ENCODE measurements at places on chromosomes 2 and 18.

DNA sequence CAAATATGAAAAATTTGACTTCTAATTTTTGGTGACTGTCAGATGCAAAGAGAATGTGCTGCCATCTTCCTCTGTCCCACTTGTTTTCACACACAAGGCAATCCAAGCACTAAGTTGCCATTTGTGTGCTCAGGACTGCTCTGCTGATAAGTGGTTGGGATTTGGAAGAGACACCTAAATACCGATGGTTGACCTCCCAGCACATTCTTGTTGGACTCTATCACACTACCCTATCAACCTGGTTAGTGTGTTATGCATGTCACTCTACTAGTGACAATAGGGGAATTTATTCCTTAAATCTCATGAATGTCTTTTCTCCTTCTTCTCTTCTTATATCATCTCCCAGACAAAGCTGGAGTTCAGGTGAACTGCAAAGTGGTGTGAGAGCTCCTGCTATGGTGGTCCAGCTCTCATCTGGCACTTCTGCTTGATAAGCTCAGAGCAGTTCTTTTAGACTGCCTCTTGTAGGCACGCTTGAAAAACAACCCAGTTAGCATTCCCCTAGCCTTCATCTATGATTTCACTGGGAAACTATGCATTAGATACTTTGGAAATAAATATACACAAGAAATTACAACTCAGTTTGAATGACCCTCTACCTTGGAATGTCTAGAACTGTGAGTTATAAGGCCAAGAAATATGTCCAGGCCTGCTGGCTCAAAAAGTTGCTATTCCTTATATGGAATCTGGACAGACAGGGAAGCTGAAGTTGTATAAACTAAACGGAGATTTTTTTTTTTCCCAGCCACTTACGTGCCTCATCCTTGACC is 404.8 kb downstream of the MEIS1 start:
- peak; percentile 98 for DNase-seq

DNA sequence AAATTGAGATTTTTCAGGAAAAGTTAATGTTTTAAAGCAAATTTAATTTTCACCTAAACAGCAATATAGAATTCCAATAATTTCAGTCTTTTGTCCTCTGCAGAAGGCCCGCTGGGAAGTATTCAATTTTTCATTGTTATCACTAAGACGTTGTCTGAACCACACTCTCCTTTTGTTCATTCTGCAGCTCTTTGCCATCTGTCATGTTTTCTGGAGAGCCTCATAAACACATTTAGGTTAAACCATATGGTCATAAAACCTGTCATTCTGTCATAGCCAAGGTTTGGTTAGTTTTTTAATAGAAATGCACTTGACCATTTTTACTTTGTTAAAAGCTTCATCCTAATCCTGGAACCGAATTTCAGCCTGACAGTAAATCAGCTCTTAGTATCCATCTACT is 54.0 kb upstream of the PGAP1 start:
- no peak for DNase-seq

- no peak for DNase-seq
Measured at GRCh38 chr2:144780983-144781382, 261.1 kb upstream of the ZEB2 start.

GRCh38 chr2:120314690-120315366 is 31.1 kb upstream of the INHBB start:
- no peak for DNase-seq

DNA sequence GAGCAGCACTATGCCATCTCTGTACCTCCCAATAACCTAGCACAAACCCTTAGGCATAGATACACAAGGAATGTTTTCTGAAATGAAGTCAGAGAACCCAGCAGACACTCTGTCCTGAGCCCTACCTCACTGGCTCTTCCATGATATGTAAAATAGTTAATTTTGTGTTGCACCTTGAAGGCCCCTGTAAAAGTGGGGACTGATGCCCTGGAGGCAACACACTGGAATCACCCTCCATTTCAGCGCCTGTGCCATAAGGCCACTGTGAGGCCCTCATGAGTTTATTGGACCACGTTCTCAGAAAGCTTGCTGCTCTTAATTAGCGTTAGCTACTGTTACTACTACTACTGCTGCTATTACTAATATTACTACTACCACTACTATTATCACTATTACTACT is 670.1 kb upstream of the SOX11 start:
- DNase-seq, result no peak

GRCh38 chr18:30342675-30343074 is 699.9 kb downstream of the DSC3 start:
- DNase-seq, result no peak

- no peak for DNase-seq
Measured at GRCh38 chr2:188415754-188416083, 124.0 kb downstream of the GULP1 start.

DNA sequence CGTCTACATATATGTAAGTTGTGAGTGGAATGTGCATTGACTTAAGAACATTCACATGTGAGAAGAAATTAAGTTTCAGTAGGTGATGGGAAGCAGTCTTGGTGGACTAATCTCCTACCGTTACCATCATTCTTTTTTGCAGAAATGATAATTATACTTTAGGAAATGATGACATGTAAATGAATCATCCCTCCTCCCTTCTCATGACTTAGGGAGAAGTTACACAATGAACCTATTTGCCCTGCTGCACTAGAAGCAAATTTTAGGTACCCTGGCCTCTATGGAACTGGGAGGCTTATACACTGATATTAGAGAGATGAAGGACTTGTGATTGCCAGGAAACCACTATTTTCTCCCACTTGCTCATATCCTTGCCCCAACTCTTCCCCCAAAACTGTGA is 214.2 kb downstream of the CALCRL start:
- no peak for DNase-seq

DNA sequence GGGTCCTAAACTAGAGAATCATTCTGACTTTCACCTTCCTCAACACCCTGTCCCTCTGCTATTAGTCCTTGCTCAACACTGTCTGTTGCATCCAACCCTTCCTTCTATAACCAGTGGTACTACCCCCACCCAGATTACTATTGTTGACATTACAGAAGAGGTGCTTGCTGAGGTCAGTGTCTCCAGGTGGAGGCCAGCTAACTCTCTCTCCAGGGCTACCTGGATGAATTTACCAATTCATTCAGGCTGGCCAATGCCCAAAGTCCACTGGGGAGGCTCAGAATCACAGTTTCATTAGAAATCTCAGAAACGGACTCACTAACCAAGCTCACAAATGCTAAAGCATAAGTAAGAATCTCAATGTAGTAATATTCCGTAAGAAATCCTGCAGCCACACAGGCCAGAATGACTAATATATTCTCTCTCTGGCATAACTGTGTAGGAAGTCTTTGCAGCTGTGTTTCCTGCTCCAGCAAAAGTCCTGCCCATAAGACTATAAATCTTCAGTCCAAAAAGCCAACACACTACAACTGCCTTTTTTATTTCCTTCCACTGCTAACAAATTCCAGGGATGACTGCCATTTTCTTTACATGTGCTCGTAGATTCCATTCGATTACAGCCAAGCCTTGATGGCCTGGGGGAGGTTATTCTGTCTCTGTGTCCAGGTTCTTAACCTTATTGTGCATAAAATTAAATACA is 10.0 kb upstream of the TTR start:
- DNase-seq, result peak; percentile 53

DNA sequence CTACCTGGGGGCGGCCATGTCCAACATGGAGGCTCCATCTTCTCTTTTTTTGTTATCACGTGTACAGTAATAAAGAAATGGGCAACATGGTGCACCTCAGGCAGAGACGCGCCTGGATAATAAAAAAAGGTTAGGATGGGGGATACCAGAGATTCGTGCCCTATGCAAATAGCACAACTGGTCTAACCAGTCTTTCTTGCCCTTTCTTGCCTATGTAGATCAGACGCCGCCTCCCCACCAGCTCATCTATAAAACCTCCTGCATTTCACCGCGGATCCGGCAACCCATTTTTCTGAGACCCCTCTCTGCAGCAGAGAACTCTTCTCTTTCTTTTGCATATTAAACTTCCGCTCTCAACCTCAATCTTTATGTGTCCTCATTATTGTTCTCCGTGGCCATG is 68.7 kb downstream of the MYL12B start:
- no peak for DNase-seq

DNA sequence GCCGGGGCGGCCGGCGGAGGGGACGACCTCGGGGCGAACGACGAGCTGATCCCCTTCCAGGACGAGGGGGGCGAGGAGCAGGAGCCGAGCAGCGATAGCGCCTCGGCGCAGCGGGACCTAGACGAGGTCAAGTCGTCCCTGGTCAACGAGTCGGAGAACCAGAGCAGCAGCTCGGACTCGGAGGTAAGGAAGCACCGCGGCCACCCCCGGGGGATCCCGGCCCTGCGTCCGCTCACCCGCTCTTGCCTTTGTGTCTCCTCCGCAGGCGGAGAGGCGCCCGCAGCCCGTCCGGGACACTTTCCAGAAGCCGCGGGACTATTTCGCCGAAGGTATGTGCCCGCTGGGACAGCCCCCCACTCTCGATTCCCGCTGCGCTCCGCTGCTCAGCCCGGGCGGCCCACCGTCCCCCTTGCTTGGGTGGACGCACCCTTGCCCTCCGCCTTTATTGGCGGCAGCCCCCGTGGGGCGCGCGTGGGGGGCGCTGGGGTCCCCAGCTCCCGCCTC is 611 bp downstream of the TCF7L1 start:
- no peak for DNase-seq

GRCh38 chr18:68694316-68694715 is 20.6 kb downstream of the TMX3 start:
- no peak for DNase-seq

GRCh38 chr18:64337673-64338072 is 188.8 kb upstream of the LINC00305 start:
- no peak for DNase-seq

DNA sequence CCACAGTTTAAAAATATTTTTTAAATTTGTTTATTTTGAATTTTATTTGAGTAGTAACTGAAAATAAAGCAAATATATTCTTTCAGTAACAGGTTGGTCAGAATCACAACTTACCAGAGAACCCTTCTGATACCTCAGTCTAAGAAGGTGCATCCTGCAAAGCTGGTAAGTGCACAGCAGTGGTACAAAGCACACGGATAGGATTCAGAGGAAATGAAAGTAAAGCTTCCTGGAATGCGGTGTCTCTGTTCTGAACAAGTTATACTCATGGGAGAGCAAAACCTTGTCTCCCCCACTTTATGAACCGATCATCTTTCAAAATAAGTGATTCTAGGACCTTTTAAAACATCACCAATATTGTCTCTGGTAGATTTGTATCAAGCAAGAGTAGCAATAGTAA is 398.3 kb downstream of the TMX3 start:
- no peak for DNase-seq

- no peak for DNase-seq
Measured at GRCh38 chr2:47334356-47335136, 68.4 kb upstream of the MSH2 start.

GRCh38 chr2:26674002-26674751 is 18.3 kb upstream of the KCNK3 start:
- no peak for DNase-seq

- DNase-seq, result no peak
Measured at GRCh38 chr2:179133016-179133415, 83.1 kb upstream of the CCDC141 start.

- DNase-seq, result no peak
Measured at GRCh38 chr18:11978956-11979355, 2.4 kb upstream of the IMPA2 start.

DNA sequence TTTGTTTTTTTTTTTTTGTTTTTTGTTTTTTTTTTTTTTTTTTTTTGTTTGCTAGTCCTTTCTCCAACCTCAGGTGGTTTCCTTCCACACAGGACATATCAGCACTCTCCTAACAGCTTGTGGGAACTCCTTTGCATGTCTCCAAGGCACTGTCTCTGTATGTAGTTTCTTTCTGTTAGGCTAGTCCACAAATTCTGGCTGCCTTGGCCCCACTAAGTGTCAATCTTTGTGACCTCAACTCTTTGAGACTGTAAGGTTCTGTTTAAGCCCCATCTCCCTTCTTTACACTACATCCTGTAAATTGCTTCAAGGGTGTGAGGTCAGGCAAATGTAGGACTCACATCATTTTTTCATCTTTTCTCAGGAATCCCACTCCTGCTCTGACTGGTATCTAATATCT is 85.1 kb downstream of the NCOA1 start:
- no peak for DNase-seq

- peak; percentile 50 for DNase-seq
Measured at GRCh38 chr2:202178346-202178958, 59.9 kb downstream of the SUMO1 start.

DNA sequence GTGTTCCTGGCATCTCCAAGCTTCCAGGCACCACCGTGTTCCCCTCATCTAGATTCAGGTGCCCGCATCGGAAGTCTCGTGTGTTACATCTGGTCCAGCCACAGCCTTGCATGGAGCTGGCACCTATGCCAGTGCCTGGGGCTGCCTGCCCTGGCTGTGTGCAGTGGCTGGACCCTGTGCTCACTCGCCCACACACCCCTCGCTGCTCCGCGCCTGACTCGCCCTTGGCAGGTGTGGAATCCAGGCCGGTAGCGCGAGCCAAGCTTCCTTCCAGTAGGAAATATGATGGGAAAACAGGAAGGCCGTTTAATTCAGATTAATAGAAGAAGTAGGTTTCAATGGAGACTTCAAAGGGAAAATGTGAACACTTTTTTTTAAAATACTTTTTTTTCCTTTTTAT is 78.0 kb downstream of the PTPN4 start:
- no peak for DNase-seq

- no peak for DNase-seq
Measured at GRCh38 chr2:189137519-189137918, 42.0 kb downstream of the COL5A2 start.

GRCh38 chr2:216711348-216711747 is 16.0 kb upstream of the IGFBP5 start:
- DNase-seq, result no peak

GRCh38 chr2:224551693-224552092 is 33.5 kb downstream of the CUL3 start:
- DNase-seq, result no peak

DNA sequence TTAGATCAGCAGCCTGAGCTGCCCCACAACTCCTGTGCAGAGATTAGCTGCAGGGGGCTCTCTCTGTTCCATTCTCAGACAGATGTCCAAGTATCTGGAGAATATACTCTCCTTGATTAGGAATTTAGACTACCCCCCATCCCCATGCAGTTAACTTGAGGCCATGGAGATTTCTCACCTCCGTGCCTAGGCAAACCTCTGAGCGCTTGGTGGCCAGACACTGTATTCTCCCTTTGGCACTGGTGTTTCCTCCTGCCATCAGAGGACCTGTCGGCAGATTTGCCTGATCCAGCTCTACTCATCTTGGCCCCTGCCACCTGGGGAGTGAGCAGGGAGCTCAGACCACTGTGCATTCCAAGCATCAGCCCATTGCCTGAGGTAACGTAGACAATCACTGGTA is 48.3 kb downstream of the ZNF804A start:
- no peak for DNase-seq

All from fibroblast of skin of left biceps (primary cell).